ENCODE measurements at places on chromosomes 7 and 10. TPM values are rescaled to one million over a fixed set of nuclear protein-coding genes. Genes with fewer than 3 reads are reported as not detected.

The SPDYE2B gene
- not detected for total RNA-seq

The CARD11 gene
- 0.82 TPM for total RNA-seq

The PPP1R3C gene
- total RNA-seq = 1.2 TPM

The PHKG1 gene
- 0.67 TPM for total RNA-seq

The SH2D4B gene
- 0.10 TPM for total RNA-seq

The TBXAS1 gene
- total RNA-seq = 4.4 TPM

The USP6NL gene
- 13.9 TPM for total RNA-seq

The GALNT17 gene
- total RNA-seq = not detected

The UTF1 gene
- total RNA-seq = not detected

The GPR141 gene
- total RNA-seq = not detected

The MMD2 gene
- not detected for total RNA-seq

The PRSS2 gene
- 22.4 TPM for total RNA-seq

The PTN gene
- 0.13 TPM for total RNA-seq

The SCIN gene
- 5.6 TPM for total RNA-seq

The BUD31 gene
- 179 TPM for total RNA-seq

The ANKRD30A gene
- not detected for total RNA-seq

The LIPF gene
- total RNA-seq = not detected

The FZD8 gene
- total RNA-seq = 1.8 TPM

The CTAGE4 gene
- 5.9 TPM for total RNA-seq

The COMMD3 gene
- 35.6 TPM for total RNA-seq

The ASB15 gene
- not detected for total RNA-seq

The LRIT1 gene
- total RNA-seq = not detected

The ELN gene
- total RNA-seq = 0.26 TPM

The ARHGEF5 gene
- 37.1 TPM for total RNA-seq

The EPHB6 gene
- 0.54 TPM for total RNA-seq

The ZPBP gene
- total RNA-seq = not detected

The GRID2IP gene
- 0.13 TPM for total RNA-seq

The CCDC3 gene
- total RNA-seq = 0.10 TPM

Measured in Panc1 (cell line).